Activated CD8-positive, alpha-beta memory T cell treated with anti-CD3 and anti-CD28 coated beads for 1 hour (primary cell): ENCODE measurements at places on chromosomes 1 and 21.
A peak's percentile ranks its signal among the peaks of the same experiment; 100 is the strongest.

DNA sequence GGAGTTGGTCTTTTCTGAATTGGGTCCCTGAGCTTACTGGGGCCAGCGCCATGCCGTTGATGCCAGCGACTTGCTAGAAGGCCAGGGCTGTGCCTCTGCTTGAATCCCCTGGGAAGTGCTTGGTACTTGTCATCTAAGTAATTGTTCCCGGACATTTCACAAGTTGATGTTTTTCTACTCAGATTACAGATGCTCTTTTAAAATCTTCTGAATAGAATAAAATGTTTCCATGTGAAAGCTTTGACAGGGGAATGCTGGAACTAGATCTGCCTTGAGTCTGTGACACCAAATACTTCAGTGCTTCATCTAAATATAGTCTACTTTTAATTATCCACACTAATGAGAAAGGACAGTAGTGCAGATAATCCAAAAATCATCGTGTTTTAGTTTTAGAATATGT lies 38.3 kb downstream of the PTGFRN start:
- no peak for DNase-seq

GRCh38 chr1:54615531-54616279 lies 7.6 kb downstream of the FAM151A start:
- DNase-seq, result no peak

DNA sequence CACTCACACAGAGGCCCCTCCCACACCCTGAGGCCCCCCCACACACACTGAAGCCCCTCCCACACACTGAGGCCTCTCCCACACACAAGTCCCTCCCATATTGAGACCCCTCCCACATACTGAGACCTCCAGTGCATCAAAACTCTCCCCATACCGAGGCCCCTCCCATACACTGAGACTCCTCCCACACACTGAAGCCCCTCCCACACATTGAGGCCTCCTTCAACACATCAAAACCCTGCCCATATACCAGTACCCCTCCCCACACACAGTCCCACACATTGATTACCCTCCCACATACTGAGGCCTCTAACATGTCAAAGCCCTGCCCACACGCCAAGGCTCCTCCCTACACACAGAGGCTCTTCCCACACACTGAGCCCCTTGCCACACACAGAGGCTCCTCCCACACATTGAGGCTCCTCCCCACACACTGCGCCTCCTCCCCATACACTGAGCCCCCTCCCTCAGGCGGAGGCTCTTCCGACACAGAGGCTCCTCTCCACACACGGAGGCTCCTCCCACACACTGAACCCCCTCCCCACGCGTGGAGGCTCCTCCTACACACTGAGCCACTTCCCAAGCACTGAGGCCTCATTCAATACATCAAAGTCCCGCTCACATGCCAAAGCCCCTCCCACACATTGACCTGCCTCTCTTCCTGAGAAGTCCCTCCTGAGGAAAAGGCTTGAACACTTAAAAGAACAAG lies 392.3 kb downstream of the CAMTA1 start:
- DNase-seq, result no peak

- no peak for DNase-seq
Measured at GRCh38 chr1:76587212-76587611, 280.1 kb upstream of the ST6GALNAC5 start.

GRCh38 chr21:45152265-45152746 lies 77.9 kb downstream of the ADARB1 start:
- DNase-seq, result peak; percentile 53

DNA sequence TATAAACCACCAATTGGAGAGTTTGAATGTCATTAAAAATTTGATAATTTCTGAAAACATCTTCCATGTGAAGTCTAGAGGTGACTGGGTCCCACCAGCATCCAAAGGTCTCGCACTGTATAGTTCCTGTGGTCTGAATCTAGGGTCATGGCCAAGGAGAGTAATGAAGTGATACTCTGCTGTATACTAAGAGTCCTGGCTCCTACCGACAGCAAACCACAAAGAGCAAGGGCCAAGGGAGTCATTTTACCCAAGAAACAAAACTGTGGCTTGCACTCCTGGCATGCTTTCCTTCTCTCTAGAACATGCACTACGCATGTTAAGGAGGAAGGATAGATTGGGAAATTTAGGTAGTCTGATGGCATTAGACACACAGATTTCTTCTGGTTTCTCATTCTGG lies 115.6 kb downstream of the BRINP2 start:
- no peak for DNase-seq

DNA sequence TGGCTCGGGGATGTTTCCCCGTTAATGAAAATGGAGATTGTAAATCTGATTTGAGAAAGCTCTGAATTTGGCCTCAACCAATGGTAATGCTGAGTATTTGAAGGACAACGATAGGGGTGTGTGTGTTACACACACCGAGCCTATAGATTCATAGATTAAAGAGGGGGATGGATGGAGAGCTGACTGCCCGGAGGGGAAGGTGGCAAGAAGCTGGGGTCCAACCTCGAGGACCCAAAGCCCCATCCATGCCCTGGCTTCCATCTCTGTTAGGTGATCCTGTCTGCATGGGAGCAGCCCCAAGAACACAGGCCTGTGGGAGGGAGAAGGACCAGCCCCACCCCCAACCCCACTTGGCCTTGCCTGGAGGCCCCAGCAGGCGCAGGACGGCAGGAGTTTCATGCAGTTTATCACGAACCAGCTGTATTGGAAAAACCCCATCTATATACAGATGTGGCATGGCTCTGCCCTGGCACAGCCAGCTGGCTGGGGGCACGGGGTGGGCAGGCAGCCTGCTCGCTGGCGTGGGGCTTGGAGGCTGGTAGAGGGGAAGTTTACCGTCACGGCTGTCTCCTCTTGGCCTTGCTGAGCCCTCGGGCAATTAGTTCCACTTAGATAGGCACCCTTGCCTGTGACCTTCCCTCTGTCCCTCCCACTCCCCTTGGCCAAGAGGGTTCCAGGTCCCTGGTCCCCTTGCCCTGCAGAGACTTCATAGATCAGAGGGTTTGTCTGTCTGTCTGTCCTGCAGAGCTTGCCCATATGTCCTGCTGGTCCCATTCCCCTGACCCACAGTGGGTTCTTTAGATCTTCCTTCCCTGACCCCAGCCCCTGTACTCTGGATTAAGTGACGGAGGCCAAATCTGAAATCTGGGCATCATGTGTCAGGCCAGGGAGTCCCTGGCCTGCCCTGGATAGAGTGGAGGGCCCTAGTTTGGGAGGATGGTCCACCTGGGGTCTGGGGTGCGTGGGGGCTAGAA lies 3.0 kb downstream of the HSPB7 start:
- DNase-seq, result no peak

- DNase-seq, result no peak
Measured at GRCh38 chr1:214439352-214440119, 111.9 kb downstream of the PTPN14 start.

DNA sequence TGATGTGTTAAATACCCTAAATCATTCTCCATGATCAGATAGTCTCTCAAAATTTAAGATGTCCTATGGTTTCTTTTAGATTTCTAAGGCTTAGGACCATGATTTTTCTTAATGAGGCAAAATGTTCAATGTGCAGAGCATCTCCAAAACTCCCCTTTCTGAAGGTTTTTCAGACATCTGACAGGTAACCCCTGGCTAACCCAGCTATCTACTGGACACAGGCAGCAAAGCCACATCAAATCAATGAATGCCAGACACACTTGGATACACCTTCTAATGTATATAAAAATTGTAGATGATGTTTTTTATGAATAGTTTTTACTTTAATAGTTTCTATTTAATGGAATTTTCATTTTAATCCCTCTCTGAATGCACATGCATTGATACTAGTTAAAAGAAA lies 285.6 kb downstream of the GRIK1 start:
- no peak for DNase-seq

GRCh38 chr1:245046315-245046714 lies 108.5 kb upstream of the KIF26B start:
- DNase-seq, result no peak

- DNase-seq, result no peak
Measured at GRCh38 chr1:3657578-3658230, 5.4 kb downstream of the TP73 start.

DNA sequence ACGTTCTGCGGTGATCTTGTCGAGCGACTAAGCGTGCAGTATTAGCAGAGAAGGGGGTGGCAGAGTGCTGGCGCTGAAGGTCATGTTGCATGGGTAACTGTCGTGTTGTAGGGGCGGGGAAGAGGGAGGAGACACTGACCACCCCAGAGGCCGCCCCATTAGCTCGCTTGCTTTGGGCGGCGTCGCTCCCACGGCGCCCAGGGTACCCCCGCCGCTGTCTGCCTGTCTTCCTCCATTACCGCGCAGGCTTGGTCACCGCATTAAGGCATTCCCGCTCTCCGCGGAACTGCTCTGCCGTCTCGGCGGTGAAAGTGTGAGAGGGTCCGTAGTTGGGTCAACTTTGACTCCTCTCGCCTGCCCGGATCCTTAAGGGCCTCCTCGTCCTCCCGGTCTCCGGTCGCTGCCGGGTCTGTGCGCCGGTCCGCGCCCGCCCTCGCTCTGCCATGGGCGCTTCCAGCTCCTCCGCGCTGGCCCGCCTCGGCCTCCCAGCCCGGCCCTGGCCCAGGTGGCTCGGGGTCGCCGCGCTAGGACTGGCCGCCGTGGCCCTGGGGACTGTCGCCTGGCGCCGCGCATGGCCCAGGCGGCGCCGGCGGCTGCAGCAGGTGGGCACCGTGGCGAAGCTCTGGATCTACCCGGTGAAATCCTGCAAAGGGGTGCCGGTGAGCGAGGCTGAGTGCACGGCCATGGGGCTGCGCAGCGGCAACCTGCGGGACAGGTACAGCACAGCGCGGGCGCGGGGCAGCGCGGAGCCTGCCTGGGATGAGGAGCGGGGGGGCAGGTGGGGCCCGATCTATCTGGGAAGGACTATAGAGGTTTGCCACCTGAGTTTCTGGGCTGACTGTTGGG lies at the start of gene MTARC2:
TSS of gene MTARC2 (plus strand) at position 234 of the 846 bp plus-strand sequence. CDS start at position 444, 210 bp downstream.
- DNase-seq, result no peak

GRCh38 chr1:9238550-9238949 lies 4.0 kb downstream of the H6PD start:
- DNase-seq, result no peak

GRCh38 chr1:214678386-214678785 lies 75.4 kb downstream of the CENPF start:
- no peak for DNase-seq

DNA sequence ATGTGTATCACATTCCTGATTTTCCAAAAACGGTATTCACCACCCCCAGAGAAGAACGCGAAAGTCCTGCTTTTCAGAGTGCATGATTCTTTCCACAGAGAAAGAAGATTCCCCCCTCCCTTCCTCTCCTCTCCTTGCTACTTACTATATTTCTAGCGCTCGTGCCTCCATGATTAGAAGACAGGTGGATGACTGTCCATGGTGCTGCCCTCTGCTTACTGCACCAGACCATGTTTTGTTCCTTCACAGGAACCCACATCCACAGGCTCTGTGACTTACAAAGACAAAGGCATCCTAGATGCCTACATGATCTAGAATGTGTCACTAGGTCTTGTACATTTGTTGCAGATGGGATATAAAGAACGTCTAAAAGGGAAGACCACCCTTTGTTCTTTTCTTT lies 49.1 kb upstream of the ZNF648 start:
- no peak for DNase-seq

DNA sequence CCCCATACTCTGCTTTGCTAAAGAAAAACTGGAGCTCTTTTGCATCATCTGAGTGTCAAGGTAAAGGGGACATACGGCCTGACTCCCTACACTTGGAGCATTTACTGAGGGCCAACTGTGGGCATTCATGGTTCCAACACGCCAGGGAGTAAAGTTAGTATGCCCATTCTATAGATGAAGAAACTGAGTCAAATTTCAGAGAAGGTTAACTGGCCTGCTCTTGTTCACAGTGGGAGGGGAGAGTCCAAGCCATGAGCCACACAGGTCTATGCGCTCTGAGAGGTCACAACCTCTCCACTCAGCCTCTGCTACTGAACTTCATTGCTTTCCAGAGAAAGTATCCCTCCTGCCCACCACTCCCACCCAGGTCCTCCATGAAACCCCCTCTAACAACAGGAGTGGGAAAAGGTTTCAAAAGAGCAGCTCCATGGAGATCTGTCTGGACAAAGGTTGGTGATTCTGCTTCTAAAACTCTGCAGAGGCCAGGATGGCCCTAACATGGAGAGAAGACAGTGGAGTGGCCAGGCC lies 6.8 kb upstream of the KCNN3 start:
- no peak for DNase-seq

DNA sequence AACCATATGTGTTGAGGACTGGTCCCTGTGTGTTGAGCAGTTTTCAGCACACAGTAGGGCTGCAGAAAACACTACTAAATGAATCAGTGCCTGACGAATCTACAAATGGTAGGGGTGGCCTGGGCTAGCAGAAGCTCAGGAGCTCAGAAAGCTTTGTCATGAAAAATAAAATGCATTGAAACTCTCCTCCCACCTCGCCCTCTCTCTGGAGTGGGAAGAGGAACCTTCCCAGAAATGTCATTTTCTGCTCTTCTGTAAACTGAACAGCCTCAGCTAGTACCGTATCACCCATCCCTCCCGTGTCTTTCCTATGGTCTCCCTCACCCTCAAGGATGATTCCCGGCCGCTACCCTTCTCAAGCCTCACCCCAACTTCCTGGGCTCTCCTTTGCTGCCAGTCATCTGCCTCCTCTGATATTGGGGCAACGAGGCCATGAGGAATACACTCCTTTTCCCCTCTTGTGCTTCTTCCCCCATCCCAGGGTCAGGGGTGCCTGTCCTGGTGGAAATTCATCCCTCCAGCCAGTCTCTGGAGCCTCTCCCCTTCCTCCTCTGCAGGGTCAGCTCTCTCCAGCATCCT lies 734.5 kb downstream of the PTPRU start:
- no peak for DNase-seq

DNA sequence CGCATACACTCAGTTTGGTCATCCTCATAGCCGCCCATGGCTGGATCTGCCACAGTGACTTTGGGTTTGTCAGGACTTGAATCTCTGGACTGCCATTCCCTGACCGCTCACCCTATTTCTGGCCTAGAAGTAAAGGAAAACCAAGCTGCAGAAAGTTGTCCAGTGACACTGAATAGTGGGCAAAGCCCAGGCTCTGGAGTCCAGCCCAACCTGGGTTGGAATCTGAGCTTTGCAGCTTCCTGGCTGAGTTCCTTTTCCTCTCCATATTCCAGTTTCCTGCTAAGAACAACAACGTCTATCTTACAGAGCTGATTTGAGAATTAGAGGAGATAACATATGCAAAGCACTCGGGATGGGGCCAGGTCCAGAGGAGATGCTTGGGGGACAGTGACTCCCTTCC lies 15.6 kb upstream of the EIF4G3 start:
- no peak for DNase-seq

- DNase-seq, result no peak
Measured at GRCh38 chr1:205615789-205616188, 16.0 kb downstream of the ELK4 start.

GRCh38 chr21:27582246-27582947 lies 615.5 kb upstream of the ADAMTS5 start:
- no peak for DNase-seq
